ENCODE measurements at places on chromosomes 5 and 9. TPM values are rescaled to one million over a fixed set of nuclear protein-coding genes. Genes with fewer than 3 reads are reported as not detected.

DNA sequence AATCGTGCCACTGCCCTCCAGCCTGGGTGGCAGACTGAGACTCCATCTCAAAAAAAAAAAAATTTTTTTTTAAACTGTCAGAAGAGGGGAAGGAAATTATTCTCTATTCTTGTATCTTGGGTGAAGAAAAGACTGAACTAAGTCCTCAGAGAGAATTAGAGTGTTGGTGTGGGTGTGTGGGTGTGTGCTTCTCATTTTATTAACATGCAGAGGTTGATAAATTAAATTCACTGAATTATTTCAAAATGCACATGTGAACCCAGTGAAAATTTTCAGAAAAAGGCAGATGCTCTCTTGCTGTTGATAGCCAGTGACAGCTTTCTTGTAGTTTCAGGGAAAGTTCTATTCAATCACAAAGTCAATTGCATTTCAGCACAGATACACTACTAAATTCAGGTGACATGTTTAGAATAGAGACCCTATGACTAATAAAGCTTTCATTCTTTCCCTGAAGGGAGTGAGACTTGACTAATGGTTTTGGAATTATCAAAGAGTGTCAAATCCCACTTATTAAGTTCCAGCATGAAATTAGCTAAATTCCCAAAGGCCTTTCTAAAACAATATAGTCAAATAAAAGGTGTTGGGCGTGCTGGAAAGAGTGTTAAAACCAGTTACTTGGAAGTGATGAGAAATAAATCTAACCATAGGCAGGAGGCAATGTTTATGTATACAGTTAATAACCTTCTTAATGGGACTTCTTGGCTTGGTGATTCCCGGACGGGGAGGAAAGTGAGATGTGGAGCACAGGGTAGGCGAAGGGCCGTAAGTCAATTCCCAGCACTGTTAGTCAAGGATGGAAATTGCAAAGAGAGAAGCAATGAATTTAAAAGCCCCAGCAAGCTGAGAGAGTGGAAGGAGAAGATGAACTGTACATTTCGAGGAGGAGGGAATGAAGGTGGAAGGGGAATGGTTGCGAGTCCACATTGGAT, 103.2 kb upstream of the SPATA31D4 start:
- DNase-seq, result no peak

The ELL2 gene
- total RNA-seq, result 74.9 TPM

DNA sequence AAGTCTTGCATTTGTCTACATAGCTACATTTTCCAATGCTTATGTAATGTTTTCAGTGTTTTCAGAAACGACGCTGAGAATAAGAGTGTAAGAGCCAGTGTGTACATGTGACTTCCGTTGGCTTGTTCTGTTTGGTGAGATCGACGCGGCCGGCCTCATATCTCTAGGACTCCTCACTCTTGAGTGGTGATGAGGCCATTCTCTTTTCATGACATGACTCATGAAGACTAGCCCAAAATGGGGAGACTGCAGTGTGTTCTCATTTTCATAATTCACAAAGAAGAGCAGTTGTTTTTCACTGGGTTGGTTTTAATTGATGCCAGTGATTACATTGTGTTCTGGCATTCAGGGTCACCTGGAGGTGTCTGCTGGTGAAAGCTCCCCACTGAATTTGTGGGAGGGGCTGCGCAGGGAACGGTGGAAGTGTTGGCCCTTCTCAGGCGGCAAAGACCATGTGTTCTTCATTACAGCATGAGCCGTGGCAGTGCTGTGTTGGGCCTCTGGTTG, 131.5 kb upstream of the OTULINL start:
- DNase-seq, result no peak

GRCh38 chr9:10633785-10634184, 21.0 kb upstream of the PTPRD start:
- DNase-seq, result no peak

DNA sequence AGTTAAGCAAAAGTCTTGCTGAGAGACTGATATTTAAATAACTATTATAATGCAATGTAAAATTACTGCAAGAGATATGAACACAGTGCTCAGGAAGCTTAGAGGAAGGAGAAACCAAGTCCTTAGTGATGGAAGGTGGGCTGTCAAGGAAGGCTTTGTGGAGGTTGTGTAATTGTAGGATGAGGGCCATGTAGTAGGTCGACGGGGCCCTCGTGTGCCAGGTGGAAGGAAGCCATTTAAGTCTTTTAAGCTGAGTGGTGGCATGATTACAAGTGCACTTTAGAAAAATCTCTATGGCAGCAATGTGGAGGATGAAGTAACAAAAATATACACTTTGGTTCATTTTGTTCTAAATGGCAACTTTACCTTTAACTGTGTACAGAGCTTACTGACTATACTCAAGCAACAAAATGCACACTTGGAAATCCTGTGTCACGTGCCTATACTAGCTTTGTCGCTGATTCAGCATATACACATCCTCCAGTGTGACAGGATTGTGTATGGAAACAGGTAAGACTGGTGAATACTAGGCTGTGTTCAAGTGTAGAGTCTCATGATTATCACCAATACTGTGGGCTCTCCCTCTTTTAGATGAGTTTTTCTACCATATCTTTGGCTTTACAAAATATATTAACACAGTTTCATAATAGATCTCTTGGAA, 78.6 kb downstream of the TMC1 start:
- no peak for DNase-seq

The NR2F1-AS1 gene
- total RNA-seq, result 1.6 TPM

GRCh38 chr5:64299805-64300204, 134.2 kb downstream of the RNF180 start:
- no peak for DNase-seq

The SLC6A18 gene
- total RNA-seq, result not detected

The GARIN3 gene
- not detected for total RNA-seq
